Activated naive CD8-positive, alpha-beta T cell treated with anti-CD3 and anti-CD28 coated beads, Interleukin-2, amount 50 U/mL, for 24 hours (primary cell): ENCODE measurements at places on chromosomes 12 and 14.

GRCh38 chr14:74105381-74105780 is 20.6 kb downstream of the LIN52 start:
- no peak for DNase-seq

DNA sequence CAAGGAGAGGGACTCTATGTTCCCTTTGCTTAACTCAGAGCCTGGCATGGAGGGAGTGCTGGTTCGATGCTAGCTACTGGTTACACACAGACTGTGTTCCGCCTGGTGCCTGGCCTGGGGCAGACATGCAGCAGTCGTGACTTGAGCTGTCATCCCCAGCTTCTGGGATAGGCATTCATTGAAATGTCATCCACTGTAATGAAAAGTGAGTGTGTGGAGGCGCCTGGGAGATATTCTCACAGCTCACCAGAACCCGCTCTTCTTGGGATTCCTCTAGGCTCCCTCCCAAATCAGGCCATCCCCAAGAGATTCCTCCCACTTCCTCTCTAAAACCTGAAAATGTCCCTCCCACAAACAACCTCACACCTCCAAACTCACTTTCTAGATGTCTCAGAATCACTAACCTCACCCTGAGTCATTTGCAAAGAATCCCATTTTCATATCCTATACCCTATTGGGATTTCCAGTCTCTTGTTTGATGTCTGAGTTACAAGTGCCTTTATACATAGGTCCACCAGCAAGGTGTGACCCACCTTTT is 82.8 kb downstream of the CRACR2A start:
- no peak for DNase-seq

DNA sequence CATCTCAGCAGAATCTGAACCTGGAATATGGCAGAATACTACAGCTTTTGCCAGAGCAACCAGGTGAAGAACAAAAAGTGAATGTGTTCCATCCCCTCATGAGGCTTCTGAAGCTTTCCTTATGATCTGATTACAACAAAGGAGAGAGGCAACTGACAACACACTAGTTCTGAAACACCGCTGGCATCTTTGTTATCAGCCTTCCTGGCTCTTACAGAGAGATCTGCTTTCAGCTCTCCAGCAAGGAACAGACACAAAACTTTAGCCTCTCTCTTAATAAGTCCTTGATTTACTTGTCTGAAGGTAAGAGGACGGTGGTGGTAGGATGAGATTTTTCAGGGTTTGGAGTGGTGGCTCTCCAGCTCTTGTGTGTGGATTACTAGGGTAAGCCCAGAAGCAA is 227.0 kb downstream of the PPM1H start:
- DNase-seq: no peak

DNA sequence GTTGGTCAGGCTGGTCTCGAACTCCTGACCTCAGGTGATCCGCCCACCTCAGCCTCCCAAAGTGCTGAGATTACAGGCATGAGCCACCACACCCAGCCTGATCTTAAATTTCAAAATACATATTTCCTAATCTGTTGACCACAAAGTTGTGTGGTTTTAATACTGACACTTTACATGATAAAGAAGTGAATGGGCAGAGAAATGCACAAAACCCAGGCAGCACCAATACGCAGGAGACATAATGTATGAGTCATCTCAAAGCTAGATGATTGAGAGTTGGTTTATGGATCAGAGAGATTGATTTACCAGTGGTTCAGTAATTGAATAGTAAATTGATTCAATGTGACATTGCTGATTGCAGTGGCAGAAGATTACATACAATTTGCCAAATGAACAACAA is 19.2 kb upstream of the PPP2R5E start:
- no peak for DNase-seq

DNA sequence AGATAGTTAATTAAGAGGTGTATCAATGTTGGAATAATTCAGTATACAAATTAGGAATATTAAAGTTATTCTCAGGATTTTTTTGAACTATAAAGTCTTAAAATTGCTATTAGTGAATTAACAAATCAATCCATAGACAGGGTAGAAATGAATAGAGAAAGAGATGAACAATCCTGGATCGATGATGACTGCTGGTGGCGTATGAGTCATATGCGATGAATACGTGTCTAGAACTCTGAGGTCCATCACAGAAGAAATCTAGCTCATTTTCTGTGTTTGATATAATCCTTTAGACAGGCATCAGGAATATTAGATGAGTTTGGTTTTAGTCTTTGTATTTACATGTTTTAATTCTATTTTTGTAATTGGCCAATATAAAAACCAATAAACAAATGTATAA is 85.4 kb upstream of the RTL1 start:
- DNase-seq: no peak

DNA sequence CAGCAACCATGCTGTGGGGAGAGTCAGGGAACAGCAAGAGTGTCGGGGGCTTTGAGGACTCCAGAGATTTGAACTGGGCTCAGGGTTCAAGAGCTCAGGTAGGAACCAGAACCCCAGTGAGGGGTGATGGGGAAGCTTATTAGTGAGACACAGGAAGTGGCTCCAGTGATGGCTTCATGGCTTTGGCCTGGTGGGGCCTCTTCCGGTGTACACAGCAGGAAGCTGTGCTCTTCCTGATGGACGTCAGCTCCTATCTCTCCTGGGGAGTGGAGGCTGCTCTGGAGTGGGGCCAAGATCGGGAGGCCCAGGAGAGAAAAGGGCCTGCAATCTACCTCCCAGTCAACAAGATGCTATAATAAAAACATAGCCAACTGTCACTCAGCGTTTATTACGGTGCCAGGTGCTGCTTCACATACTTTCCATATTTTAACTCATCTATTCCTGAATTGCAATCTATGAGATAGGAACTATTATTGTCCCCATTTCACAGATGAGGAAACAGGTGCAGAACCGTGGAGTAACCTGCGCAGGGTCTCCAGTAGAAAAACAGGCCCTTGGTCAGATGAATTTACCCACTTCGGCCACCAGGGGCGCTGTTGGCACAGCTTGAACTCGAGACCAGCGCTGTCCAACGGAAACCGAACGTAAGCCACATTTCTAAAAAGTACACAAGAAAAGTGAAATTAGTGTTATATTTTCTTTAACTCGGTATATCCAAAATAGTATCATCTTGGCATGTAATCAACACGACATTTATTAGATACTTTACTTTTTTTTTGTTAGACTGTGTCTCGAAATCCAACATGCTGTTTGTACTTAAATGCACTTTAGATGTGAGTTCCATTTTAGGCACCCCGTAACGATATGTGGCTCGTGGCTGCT is 63.6 kb upstream of the DLK1 start:
- peak; percentile 73 for DNase-seq

DNA sequence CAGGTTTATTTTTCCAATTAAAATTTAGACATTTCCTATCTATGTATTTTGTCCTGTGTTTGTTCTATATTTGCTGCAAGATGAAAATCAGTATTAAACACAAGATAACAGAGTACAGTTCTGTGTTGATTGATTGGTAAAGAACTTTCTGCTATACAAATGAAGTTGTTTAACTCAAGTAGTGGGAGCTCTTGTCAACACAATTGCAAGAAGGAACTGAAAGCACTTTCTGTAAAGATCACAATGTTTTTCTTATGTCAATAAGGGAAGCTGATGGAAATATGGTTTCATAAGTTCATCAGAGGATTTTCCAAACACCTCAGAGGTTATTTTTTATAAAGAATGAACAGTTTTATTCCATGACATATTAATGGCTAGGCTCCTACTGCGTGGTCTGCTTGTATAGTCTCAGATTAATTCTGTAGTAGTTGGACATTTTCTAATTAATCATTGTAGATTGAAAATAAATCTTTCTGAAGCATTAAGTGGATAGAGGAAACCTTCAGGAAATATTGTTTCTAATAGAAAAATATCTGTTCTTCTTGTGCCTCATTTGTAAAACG is 379.5 kb downstream of the LRFN5 start:
- DNase-seq: no peak

DNA sequence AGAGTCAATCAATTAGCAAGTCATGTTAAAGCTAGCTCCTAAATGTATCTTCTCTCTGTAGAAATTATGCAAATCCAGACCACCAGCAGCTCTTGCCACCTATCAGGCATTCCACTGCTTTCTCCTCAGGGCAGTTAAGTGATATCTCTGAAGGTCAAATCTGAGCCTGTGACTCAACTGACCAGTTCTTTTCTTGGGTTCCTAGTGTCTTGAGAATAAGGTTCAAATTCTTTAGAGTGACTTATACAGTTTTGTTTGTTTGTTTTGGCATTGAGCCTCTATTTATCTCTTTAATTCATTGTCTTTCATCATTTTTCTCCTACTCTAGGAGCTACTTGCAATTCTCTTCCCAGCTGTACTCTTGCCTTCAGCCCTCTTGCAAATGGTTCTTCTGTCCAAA is 2.5 kb upstream of the LRIG3 start:
- no peak for DNase-seq

- DNase-seq: no peak
Measured at GRCh38 chr14:53391156-53391555, 238.0 kb upstream of the DDHD1 start.

- DNase-seq: no peak
Measured at GRCh38 chr14:43003845-43004244, 1397.2 kb downstream of the LRFN5 start.

DNA sequence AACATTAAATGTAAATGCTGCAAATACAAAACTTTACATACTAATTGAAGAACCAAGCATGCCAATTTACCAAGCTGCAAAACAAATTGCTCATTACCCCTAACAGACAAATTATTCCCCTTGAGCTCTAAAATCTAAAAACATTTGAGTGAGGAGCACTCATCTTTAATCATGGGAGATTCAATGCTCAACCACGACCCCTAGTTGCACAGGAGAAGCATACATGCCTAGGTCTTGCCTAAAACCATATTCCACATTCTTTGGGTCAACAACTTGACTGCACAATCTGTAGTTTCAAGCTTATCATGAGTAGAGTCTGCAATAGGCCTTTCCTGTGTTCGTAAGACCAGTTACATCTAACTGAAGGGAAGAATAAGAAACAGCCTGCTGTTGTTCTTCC is 69.7 kb downstream of the MGAT4C start:
- no peak for DNase-seq

DNA sequence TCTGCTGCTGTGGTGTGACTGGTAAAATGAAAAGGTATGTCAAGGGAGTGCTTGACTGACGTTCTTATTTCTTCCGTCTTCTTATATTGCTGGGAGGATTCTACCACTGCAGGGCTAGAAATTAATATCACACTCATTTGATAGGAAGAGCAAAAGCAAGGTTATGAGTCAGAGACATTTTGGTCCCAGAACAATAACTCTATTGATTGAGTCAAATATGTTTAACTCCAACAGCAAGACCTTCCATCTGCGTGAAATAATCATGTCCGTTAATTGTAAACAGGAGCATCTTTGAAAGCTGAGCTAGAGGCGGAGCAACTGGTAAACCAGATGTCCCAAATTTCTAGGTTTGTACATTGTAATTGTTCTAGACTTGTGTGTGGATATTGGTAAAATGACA is 1293.6 kb downstream of the AACS start:
- DNase-seq: no peak

DNA sequence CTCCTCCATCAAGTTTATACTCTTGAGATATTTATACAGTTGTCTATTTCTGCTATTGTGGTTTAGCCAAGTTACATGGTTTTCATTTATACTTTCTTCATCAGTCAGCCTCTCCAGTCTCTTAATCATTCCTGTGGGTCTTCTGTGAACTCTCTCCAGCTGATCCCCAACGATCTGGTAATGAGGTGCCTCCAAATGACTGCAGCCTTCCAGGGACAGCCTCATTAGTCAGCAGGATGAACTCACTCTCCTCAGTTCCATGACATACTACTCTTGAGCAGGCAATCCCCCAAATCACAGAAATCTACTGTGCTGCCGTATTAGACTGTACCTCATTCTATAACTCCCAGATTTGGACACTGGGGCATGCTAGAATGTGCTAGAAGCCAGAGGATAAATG is 15.3 kb downstream of the AREL1 start:
- DNase-seq: no peak

DNA sequence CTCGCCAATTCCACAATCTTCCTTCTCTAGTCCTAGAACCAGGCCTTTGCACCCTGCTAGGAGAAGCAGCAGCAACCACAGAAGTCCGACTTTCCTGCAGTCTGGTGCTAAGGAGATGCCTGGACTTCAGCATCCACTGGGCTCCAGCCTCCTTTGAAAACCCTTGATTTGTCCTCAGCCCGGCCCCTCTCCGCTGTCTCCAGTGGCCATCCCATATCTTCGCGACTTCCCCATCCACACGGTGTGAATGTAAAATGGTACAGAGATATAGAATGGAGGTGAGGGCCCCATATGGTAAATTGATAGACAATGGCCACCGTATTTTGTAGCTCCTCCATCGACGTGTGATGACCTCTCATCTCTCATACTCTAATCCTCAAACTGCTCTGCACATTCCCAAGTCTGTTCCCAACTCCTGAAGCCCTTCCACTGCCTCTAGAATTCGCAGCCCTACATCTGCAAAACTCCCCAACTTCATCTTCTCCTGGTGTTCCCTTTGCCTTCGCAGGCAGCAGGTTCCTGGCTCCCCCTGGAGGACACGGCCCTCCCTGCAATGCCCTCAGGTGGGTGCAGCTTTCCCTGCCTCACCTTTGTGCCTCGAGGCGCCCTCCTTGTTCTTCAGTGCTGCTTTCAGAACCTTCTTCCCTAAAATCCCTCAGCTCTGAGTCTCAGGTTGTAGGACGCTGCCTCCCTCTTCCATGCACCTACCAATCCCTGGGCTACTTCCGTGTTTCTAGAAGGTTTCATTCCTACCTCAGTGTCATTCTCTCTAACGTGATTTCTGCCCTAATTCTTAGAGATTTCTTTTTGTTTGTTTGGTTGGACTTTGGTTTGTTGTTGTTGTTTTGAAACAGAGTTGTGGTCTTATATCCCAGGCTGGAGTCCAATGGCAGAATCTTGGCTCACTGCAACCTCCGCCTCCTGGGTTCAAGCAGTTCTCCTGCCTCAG is 36.7 kb downstream of the TMBIM6 start:
- peak; percentile 79 for DNase-seq

GRCh38 chr12:111222027-111222414 is 146.9 kb downstream of the PHETA1 start:
- DNase-seq: no peak

DNA sequence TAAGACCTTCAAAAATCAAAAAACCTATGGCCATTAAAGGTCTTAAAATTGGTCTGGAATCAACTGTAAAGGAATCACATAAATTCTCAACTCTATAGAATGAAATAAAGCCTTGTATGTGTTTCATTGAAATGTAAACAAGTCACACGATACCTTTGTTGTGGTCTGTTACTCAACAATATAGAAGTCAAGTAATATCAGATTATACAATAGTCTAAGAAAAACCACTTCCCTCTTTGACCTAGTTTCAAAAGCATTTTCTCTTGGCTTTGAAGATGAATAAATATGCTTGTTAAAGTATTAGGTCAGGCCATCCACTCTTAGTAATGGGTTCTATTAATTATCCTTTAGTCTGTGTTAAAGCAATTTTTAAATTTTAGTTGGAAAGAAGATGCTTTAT is 79.8 kb upstream of the DIO2 start:
- DNase-seq: no peak
